ENCODE measurements at places on chromosomes 1 and 21. TPM values are rescaled to one million over a fixed set of nuclear protein-coding genes. Genes with fewer than 3 reads are reported as not detected.

GRCh38 chr1:146031476-146031875, 9.9 kb upstream of the HJV start:
- no peak for DNase-seq

DNA sequence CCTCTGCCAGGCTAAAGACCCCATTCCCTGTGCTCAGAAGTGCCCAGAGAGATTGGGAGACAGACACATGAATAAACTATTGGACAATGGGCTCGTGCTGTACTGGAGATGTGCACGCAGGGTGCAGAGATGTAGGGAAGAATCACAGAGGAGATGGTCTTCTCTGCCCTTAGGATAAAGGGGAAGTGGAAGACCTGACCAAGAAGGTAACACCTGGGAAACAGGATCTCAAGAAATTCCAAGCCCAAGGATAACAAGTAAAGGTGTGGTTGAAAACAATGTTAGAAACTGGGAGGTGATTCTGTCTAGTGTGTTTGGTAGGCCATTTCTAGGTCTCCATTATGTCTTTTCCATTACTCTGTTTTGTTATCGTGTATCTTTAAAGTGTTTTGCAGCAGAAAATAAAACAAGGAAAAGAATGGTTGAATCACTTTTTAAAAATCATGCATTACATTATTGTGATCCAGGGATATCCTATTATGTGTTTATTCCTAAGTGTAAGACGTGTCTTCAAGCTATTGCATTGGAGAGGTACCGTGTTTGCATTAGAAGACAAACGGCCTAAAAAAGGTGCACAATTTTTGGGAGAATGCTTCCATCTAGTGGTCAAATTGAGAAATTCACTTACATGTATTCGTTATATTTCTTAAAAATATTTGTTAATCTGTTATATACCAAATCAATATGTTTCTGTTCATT, 40.8 kb upstream of the KCTD3 start:
- peak; percentile 72 for DNase-seq

KCND3 gene
- 0.10 TPM for total RNA-seq

MIGA1 gene
- 7.5 TPM for total RNA-seq

Measured in GM23338 (cell line).